NCI-H460 (cell line): ENCODE measurements at places on chromosomes 2 and 18.

GRCh38 chr2:217097346-217097745, 237.5 kb upstream of the TNP1 start:
- no peak for DNase-seq

GRCh38 chr2:54435325-54436226, 20.6 kb upstream of the SPTBN1 start:
- DNase-seq = no peak

- DNase-seq = no peak
Observed at GRCh38 chr2:5379811-5380210, 312.4 kb upstream of the SOX11 start.

- DNase-seq = peak; percentile 41
Observed at GRCh38 chr18:30280861-30281470, 761.6 kb downstream of the DSC3 start.

DNA sequence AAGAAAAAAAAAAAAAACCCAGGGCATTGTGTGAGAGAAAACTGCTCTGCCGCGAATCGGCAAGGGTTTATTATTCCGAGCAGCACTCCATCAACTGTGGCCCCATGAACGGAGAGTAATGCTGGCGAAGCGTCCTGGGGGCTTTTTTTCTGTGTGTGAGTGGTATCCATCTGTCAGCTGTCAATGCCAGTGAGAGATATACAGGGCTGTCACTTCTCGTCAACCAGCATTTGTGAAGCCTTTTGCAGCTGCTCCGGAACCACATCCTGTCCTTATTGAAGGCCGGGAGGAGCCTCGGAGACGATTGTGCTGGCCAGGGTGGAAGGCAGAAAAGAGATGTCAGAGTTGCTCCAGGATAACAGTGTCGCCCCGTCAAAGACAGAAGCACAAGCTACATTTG, 356.9 kb upstream of the SMIM21 start:
- DNase-seq = no peak

GRCh38 chr18:76518123-76518859, 23.2 kb upstream of the ZNF516 start:
- no peak for DNase-seq

DNA sequence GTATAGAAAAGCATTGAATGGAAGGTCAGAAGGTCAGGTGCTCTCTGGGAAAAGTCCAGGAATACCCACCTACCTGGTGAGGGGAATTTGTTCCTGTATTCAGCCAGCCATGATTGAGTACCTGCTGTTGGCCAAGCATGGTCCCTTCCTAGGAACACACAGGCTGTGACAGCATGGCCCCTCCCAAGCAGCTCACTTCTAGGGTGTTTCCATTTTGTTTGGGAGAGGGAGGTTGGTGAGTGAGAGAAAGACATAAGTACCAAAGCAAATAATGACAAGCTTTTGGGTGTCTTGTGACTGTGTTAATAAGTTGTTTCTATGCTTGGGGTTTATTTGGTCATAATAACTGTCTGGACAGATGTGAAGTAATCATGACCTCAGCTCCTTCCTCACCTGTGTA, 46.3 kb downstream of the CABLES1 start:
- DNase-seq = no peak

- peak; percentile 37 for DNase-seq
Observed at GRCh38 chr18:24271381-24272228, 126.0 kb downstream of the OSBPL1A start.

- no peak for DNase-seq
Observed at GRCh38 chr2:210224591-210224940, 681 bp downstream of the ACADL start.

DNA sequence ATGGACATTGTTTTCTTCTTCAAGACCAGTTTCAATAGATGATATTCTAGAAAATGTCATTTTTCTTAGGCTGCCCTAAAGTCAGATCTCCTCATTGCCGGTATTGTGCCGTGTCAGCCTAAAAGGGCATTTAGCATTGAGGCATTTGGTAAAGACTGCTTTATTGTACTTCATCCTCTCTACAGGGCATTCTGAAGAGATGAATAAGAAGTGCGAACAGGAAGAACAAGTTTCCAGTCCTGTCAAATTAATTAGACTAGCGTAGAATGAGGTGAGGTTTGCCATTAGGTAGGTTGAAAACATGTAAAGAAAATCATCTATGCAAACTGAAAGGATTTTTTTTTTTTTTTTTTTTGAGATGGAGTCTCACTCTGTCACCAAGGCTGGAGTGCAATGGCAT, 60.6 kb downstream of the ETAA1 start:
- DNase-seq = no peak
